Stimulated activated CD4-positive, alpha-beta T cell treated with anti-CD3 and anti-CD28 coated beads, TNF-alpha, amount 100 ng/mL, for 48 hours (primary cell): ENCODE measurements at places on chromosomes 12 and 14.

- DNase-seq, result no peak
Measured at GRCh38 chr14:64611358-64612020, 61.7 kb downstream of the PPP1R36 start.

DNA sequence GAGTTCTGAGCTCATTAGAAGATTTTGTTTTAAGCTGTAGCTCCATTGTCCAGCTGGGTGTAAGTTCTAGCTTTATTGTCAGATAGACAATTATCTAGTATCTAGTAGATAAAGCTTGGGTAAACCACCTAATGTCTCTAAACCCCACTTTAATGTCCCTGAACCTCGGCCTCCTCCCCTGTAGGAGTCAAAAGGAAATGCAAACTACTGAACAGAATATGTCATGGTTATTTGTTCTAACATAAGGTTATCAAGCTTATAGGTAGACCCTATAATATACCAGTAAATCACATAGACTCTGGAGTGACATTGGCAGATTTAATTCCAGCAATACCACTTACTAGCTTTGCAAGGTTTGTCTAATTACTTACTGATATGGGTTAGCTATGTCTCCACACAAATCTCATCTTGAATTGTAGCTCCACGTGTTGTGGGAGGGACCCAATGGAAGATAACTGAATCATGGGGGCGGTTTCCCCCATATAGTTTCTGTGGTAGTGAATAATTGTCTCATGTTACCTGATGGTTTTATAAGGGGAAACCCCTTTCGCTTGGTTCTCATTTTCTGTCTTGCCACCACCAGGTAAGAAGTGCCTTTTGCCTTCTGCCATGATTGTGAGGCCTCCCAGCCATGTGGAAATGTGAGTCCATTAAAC lies 29.4 kb downstream of the BCAT1 start:
- DNase-seq, result no peak

GRCh38 chr12:62749586-62749985 lies 185.4 kb downstream of the PPM1H start:
- no peak for DNase-seq

- no peak for DNase-seq
Measured at GRCh38 chr12:126966498-126966897, 1300.5 kb upstream of the TMEM132C start.

DNA sequence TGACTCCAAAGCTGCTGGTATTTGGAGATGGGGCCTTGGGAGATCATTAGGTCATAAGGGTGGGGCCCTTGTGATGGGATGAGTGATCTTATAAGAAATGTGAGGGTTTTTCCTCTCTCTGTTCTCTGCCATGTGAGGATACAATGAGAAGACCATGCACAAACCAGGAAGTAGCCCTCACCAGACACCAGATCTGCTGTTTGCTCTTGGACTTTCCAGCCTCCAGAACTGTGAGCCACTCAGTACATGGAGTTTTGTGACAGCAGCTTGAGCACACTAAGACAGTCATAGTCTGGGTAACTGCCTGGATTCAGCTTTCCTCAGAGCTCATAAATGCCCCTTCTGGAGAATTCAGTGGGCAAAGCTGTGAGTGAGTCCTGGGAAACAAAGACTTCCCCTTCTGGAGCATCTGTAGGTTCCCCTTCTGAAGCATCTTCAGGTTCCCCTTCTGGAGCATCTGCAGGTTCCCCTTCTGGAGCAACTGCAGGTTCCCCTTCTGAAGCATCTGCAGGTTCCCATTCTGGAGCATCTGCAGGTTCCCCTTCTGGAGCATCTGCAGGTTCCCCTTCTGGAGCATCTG lies 11.0 kb upstream of the PPP4R3A start:
- no peak for DNase-seq

DNA sequence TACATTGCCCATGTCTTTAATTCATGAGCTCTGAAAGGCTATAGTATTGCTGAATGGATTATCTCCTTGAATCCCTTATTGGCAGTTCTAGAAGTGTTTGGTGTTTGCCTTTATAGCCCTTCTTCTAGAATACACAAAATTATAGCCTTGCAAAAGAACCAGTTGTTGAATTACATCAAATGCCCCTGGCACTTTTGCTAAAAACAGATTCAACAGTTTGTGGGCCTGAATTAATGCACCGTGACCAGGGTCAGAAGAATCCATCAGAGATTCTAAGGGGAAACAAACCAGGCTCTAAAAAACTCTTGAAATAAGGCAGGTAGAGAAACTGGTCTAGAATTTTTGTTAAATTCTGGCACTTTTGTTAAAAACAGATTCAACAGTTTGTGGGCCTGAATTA lies 197.8 kb downstream of the SOX5 start:
- DNase-seq, result no peak

GRCh38 chr12:447141-447540 lies 12.6 kb upstream of the B4GALNT3 start:
- DNase-seq, result no peak

DNA sequence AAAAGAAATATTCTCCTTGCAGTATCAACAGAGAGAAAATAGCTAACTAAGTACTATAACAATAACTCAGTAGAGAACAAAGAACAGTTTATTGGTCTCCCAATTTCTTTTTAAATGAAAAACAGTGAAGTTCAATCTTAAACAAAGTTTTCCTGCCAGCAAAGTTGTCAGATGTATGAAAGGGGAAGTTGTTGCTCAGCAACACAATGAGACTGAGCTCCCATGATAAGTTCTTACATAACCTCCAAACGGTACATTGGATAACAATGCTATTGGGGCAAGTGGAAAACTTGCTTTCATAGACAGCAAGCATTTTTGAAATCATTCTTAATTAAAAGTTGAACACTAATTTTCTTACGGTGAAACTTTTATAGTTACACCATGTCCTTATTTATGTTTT lies 94.9 kb downstream of the ALG10B start:
- no peak for DNase-seq

DNA sequence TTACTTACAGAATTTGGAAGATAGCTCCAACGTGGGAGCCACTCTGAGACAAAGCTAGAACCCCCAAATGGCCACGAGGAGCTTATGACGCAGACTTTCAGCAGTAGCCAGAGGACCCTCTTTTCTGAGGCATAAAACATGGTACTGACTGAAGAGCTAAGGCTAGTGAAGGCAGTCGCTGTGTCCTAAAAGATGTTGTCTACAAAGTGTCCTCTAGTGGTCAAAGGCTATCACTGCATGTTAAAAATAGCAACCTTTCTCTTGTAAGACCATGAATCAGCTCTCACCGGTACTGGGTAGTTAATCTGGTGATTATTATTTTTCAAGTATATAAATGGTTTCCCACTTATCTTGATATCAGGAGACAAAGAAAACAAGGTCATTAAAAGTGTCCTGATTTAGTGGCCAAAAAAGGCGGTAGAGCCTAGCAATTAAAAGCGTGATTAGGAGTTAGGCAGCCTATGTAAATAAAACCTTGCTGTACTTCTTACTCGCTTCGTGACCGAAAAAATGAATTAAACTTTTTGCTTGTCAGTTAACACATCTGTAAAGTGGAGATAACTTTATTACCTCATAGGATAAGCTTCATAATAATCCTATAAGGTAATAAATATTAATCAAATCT lies 47.0 kb upstream of the LGR5 start:
- DNase-seq, result no peak

GRCh38 chr12:34390171-34390841 lies 368.0 kb downstream of the ALG10 start:
- no peak for DNase-seq
